MG63 (cell line): ENCODE measurements at places on chromosomes 4 and X.
A peak's percentile ranks its signal among the peaks of the same experiment; 100 is the strongest.

- no peak for DNase-seq
These were observed 58.6 kb downstream of the NDST4 start for GRCh38 chr4:115054836-115055235.

DNA sequence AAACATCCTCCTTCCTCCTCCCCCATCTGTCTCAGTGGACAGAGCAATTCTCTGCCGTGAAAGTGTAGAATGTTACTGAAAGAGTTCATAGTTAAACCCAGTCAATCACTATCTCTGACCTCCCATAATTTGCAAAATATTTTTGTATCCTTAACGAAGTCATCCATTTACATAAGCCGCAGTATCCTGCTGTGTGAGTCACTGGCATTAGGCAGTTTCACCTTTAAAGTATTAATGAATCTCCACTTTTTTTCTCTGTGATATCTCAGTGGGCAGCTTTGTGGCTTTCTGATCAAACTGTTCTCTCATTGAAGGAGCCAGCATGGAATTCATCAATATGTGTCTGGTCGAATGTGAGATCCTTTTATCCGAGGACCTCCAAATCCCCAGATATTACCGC lies 678.6 kb upstream of the TENM3 start:
- no peak for DNase-seq

GRCh38 chr4:2583092-2583491 lies 46.6 kb downstream of the FAM193A start:
- DNase-seq = no peak

- no peak for DNase-seq
These were observed 199.9 kb upstream of the ATP6AP2 start for GRCh38 chrX:40380655-40381488.

DNA sequence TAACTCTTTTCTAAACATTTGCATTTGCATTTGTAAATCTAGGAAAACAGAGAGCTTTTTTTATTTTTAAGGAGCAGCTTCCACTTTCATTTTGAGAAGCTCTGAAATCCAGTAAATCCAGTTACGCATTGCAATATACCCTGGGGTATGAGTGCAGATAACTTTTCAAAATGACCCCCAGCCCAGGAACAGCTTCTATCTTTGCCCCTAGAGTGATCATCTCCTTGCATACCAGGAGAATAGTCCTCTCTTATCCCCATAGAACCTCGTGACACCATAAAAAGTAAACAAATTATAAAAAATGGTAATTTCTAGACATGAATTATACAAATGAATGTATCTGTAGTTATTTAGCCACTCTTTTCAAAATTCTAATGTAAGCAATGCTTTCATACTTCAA lies 292.2 kb upstream of the GALNT7 start:
- DNase-seq = no peak

DNA sequence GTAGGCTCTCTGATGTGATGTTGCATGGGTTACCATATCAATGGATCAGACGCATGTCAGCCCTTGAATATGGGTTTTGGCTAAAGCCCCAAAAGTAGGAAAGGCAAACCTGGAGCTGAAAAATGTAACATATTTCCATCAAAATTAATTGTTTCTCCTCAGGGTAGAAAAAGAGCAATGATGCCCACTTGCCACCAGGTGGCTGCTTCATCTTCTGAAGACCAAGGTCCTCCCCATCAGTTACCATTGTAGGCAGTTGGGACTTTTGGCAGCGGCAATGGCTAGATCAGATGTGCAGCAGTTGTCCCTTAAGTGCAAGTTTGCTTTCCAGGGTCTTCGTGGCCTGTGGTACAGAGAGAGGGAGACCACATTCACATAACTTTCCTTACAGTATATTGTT lies 118.2 kb downstream of the NAF1 start:
- peak; percentile 69 for DNase-seq

- no peak for DNase-seq
These were observed 86.8 kb upstream of the AFAP1 start for GRCh38 chr4:8026453-8026852.

DNA sequence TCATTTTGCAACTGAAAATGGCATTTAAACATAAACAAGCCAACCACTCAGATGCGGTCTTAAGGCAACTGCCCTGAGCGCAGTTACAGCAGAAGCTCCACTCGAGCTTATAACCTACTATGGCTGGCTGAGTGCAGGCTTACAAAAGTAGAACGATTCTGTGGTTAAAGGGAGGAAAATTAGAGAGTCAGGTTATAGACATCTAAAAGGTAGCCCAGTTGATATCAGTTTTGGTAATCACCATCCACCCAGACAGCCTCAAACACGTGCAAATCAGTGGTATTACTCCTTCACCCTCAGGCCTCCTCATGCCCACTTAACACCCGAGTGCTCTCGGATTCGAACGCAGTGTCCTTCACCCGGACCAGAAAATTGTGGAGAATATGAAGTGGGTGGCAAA lies 3.1 kb downstream of the LEF1 start:
- DNase-seq = no peak

GRCh38 chr4:142713282-142714030 lies 132.6 kb downstream of the INPP4B start:
- DNase-seq = no peak

DNA sequence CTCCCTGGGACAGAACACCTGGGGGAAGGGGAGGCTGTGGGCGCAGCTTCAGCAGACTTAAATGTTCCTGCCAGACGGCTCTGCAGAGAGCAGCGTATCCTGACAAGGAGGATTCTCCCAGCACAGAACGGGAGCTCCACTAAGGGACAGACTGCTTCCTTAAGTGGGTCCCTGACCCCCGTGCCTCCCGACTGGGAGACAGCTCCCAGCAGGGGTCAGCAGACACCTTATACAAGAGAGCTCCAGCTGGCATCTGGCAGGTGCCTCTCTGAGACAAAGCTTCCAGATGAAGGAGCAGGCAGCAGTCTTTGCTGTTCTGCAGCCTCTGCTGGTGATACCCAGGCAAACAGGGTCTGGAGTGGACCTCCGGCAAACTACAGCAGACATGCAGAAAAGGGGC lies 44.5 kb upstream of the FAAH2 start:
- DNase-seq = no peak

GRCh38 chr4:140047017-140047640 lies 106.9 kb downstream of the MAML3 start:
- DNase-seq = no peak

DNA sequence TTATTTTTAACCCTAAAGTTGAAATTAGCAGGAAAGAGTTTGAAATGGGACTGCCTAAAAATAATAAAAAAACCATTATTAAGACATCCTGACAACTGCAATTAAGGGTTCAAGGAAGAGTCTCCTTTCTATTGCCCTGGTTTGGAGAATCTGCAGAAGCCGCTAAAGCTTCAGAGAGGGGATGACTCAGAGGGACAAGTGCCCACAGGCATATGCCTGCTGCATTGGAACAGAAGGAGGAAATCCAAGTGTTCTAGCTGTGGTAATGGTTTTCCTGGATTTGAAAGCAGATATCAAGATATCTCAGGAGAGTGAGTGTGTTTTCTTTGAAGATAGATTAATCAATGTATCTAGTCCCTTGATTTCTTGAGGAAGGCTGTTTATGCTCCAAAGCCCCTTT lies 235.1 kb upstream of the TAPT1 start:
- DNase-seq = peak; percentile 41

GRCh38 chr4:88857588-88857987 lies 160.0 kb upstream of the NAP1L5 start:
- no peak for DNase-seq
